ENCODE measurements at places on chromosomes 3 and 15.

- no peak for DNase-seq
Observed at GRCh38 chr3:99418709-99419108, 219.7 kb upstream of the COL8A1 start.

- DNase-seq, result no peak
Observed at GRCh38 chr15:78934655-78935023, 10.2 kb downstream of the CTSH start.

DNA sequence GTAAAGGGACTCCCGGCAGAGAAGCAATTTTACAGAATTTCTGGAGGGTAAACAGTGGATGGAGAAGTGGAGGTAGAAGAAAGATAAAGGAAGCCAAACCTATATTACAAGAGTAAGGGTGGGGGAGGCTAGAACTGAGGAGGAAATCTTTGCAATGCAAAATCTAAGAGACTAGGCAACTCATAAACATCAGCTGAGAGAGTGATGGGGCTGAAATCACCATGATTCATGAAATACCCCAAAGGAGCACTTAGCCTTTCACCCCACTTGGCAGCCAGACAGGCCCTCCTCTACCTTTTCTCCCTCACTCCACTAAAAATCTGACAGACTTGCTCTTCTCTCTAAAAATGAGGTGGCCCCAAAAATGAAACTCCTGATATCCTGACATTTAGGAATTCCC is 19.5 kb upstream of the ZBTB38 start:
- DNase-seq, result no peak

DNA sequence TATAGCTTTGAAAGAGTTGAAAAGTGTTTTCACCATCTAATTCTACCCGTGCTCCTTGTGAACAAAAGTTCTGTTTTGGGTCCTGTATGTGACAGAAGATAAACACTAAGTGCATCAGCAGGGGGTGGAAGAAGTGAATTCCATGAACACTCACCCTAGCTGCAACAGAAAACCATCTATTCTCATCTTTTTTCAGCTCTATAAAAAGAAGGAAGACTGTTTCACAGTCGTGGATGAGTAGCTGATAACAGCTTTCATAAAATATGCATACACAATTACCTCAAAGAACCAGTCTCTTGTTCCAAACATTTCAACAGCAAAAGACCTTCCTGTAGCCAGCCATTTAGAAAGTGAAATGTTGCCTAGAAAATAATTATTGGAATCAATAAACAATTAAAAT is 281.7 kb upstream of the RASGRP1 start:
- no peak for DNase-seq

DNA sequence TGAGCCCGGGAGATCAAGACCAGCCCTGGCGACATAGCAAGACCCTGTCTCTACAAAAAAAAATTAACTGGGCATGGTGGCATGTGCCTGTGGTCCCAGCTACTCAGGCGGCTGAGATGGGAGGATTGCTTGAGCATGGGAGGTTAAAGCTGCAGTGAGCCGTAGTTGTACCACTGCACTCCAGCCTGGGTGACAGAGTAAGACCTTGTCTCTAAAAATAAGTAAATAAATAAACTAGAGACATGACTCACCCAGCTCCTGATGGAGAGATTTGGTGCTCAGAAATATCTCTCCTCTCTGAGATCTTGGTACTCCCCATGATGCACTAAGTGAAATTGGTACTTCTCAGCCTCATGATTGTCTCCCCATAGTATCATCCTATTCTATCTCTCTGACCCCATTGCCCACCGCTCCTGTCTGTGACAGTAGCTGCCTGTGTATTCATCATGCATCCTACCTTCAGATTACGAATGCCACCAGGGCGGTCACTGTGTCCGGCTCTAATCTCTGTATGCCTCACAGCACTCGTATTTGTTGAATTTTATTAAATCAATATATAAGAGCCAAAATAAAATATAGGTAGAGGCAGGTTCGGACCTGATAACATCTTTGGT is 50.9 kb downstream of the ABHD2 start:
- no peak for DNase-seq

DNA sequence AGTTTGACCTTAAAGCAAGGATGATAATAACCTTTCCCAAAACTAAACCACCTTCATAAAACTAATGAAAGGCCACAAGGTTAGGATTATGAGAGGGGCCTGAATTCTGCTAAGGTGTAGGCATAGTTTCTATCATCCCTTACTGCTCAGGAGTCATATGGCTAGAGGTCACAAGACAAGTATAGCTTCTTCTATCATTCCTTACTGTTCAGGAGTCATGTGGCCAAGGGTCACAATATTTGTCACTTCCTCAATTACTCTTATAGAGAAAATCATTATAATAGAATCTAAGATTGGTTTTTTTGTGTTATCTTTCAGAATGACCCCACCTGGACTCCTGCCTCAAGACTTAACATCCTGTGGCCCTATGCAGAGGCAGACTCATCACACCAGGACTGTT is 36.6 kb downstream of the HERC1 start:
- DNase-seq, result no peak

GRCh38 chr3:140292170-140292569 is 357.2 kb downstream of the CLSTN2 start:
- DNase-seq, result no peak

GRCh38 chr15:23897531-23897930 is 210.4 kb upstream of the NDN start:
- no peak for DNase-seq

- no peak for DNase-seq
Observed at GRCh38 chr15:22265970-22266369, 185.6 kb downstream of the OR4M2 start.

DNA sequence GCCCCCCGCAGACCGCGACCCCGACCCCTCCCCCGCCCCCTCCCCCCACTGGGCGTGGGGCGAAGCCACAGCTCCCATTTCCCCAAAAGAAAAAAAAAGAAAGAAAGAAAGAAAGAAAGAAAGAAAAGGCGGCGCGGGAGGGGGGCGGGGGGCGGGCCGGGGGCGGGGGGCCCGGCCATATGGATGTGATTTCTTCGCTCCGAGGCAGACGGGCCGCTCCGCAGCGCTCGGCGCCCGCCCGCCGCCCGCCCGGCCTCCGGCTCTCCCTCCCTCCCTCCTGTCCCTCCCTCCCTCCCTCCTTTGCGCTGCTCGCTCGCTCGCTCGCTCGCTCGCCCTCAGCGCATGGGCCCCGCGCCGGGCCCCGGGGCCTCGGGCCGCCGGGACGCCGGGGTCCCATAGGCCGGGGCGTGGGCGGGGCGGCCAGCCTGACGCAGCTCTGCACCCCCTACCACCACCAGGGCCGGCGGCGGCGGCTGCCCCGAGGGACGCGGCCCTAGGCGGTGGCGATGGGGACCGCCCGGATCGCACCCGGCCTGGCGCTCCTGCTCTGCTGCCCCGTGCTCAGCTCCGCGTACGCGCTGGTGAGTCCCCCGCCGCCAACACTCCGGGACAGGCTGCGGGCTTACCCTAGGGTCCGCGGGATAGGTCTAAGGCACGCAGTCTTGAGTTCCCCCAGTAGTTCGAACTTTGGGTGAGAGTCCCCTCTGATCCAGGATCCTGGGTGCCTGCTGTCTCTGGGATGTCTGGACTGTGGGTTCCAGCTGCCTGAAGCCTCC is 5.7 kb downstream of the PTH1R start:
- no peak for DNase-seq

DNA sequence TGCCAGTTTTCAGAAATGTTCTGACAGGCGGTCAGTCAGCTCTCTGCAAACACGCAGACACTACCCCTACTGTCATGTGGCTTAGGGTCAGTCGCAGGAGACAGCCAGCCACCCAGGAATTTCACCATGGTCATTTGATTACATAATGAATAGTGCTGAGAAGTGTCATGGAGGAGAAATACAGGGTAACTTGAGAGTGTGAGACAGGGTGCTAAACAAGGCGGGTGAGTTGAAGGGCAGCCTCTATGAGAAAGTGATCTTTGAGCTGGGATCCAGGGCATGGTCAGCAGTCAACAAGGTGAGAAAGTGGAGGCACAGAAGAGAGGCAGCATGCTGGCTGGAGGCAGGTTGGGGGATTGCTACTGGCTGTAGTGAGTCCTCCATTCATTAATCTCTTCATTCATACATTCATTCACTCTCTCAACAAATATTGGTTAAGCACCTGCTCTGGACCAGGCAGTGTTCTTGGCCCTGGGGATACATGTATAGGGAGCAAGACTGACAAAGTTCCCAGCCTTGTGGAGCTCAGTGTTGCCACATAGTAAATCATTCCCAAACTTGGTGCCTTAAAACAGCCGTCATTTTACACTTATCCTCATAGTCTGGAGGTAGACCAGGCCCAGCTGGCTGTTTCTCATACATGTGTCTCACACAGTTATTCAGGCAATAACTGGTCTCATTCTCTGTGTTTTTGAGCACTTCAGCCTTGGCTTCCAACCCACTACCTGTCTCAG is 14.8 kb downstream of the PXYLP1 start:
- no peak for DNase-seq

GRCh38 chr3:185896636-185897035 is 41.2 kb downstream of the TRA2B start:
- DNase-seq, result no peak

DNA sequence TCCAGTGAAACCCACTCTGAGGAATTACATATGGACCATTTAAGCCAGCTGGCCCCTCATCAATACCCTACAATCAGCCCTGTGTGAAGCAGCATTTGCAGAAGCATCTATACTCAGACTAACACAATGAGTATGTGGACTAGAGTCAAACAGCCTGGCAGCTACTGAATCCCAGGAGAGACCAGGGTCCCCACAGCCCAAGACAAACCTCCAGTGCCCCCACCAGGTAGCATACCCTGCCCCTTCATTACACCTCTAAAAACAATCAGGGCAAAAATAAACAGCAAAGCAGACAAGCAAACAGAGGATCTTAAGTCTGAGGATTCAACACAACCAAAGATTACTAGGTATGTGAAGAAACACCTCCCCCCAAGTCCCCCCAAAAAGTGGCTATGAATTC is 157.4 kb downstream of the LEKR1 start:
- DNase-seq, result no peak

DNA sequence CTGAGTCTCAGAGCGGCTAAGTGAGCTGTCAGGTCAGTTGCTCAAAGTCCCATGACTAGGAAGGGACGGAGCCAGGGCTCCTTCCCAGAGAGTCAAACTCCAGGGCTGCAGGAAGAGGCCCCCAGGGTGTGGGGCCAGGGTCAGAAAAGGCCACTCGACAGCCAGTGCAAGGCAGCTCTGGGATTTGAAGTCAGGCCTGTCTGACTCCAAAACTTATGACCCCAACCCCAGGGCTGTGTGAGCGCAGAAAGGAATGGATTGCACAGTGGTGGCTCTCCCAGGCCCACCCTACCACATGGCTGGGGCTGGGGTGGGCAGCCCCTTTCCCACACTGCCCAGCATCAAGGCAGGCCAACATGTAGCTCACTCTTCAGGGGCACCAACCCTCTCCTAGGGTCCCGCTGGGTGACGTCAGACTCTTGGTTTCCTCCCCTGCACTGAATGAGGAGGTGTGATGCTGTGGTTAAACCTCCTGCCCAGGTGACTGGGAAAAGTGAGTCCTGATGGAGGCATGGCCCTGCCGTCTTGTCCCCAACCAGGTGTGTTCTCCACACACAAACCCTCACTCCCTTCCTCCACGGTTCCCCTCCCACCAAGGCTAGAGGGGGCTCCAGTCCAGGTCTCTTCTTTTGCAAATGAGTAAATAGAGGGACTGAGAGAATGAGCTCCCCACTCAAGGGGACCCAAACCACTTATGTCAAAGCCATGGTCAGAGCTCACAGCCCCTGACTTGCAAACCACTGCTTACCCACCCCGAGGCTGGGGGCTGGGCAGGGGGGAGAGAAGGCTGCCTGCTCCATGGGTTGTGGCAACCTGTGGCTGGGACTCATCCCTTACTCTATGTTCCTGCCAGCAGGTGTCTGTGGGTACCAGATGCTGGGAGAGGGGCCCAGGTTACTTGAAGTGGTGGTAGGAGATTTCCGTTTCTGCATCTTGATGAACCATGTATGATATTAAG is 23.8 kb upstream of the CORO2B start:
- no peak for DNase-seq

DNA sequence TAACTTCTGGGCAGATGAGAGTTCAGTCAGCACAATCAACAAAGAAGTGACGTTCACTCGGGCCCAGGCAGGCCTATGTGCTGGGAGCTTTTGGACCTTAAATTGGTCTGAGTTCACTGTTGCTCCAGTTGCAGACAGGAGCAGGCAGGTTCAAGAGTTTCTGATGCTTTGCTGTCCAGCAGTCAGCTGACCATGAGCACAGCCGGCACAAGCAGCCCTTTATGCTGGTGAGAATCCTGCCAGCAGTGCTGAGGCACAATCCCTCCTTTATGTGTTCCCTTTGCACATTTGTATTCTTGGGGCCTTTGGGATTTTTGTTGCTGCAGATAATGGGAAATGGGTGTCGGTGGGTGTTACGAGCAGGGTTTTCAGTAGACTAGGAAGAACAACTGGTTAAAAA is 81.2 kb upstream of the GOLGA8J start:
- DNase-seq, result no peak

GRCh38 chr3:59374091-59374817 is 324.4 kb upstream of the CFAP20DC start:
- DNase-seq, result no peak

Measured in activated naive CD4-positive, alpha-beta T cell (primary cell).